ENCODE measurements at places on chromosomes 3 and 15.
A peak's percentile ranks its signal among the peaks of the same experiment; 100 is the strongest.

DNA sequence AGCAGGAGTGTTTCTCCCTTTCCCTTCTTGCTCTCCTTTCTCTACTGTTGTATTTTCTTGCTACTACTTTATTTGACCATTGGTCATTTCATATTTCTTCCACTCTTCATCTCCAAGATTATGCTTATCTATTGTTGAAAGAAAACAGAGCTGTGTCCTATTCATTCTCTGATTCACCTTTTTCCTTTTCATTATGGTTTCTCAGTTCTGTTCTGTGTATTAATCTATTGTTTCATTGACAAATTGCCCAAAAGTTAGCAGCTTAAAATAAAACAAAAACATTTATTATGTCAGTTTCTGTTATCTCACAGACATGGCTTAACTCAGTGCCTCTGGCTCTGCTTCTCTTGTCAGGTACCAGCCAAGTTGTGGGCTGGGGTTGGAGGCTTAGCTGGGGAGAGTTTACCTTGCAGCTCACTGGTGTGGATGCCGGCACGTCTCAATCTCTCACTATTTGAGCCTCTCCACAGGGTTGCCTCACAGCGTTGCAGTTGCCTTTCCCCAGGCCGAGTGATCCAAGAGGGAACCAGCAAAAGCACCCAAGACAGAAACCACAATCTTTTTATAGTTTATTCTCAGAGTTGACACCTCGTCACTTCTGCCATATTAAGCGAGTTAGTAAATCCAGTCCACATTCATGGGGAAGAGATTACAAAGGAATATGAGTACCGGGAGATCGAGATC, 36.9 kb upstream of the FILIP1L start:
- DNase-seq, result no peak

DNA sequence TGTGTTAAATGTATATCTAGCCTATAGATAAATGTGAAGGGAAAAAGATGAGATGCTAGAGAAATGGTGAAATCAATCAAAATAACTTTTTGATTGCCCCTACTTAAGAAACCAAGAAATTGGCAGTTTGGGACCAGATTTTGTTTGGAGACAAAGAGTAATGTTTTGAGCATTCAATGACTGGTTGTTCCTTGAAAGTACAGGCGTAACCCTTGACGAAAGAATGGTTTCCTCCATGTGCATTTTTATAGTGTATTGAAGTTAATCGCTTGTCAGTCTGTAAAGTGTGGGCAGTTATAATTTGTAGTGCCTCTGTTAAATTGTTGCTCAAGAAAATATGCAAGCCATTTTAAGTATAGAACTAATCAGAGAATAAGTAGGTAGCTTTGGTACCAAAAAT, 1.2 kb downstream of the KIF23 start:
- no peak for DNase-seq

GRCh38 chr3:16103472-16103871, 71.0 kb upstream of the GALNT15 start:
- DNase-seq, result peak; percentile 82

DNA sequence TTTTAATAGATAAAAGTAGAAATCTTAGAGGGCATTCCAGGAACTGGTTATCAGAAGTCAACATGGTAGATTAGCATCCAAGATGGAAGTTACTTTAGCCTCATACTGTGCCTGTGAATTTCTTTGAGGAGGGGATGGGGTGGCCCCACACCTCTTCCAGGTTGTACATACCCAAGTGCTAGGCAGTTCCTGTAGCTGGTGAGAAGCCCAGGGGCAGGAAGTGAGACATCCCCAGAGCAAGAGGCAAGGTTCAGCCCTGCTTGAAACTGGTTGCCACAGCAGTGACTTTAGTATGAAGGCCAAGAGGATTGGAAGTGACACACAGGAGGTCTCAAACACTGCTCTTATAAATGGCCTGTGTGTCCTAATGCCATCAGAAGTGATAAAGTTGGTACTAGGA, 11.9 kb downstream of the GTPBP8 start:
- DNase-seq, result peak; percentile 46

GRCh38 chr3:105730801-105731354, 137.9 kb downstream of the CBLB start:
- DNase-seq, result no peak

GRCh38 chr15:41961595-41962202, 10.7 kb downstream of the EHD4 start:
- peak; percentile 42 for DNase-seq

DNA sequence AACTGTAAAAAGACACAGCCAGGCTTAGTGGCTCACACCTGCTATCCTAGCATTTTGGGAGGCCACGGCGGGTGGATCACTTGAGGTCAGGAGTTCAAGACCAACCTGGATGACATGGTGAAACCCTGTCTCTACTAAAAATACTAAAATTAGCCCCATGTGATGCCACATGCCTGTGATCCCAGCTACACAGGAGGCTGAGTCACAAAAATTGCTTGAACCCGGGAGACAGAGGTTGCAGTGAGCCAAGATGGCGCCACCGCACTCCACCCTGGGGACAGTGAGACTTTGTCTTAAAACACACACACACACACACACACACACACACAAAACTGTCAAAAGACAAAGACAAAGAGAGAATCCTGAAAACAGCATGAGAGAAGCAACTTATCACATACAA, 18.0 kb downstream of the SPCS1 start:
- DNase-seq, result no peak

GRCh38 chr3:117168896-117169295, 459.3 kb downstream of the TUSC7 start:
- DNase-seq, result no peak

Data from kidney tubule cell (primary cell).